ENCODE measurements at places on chromosomes 7 and 10.

DNA sequence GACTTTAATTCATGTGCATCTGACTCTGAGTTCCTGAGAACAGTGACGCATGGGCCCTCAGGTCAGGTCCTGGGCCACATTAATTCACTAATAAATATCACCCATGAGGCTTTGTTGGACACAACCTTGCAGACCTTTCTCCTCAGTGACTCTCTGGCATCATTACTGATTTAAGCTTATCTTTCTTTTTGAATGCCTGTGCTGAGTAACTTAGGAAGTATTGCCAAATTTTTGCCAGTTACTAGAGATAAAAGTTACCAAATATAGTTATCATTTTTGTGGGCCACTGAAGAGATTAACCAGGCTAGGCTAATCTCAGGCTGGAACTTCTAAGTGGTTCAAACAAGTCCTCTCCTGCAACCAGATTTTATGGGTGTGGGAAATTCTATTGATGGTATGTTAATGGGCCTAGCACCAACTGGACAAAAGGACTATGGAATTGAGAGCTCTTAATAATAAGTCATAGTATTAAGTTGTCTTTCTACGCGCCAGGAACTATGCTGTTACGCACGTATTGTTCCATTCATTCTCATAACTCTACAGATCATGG lies 28.8 kb upstream of the PRTFDC1 start:
- DNase-seq: no peak

- DNase-seq: no peak
Measured at GRCh38 chr7:128124786-128125185, 93.5 kb upstream of the LRRC4 start.

DNA sequence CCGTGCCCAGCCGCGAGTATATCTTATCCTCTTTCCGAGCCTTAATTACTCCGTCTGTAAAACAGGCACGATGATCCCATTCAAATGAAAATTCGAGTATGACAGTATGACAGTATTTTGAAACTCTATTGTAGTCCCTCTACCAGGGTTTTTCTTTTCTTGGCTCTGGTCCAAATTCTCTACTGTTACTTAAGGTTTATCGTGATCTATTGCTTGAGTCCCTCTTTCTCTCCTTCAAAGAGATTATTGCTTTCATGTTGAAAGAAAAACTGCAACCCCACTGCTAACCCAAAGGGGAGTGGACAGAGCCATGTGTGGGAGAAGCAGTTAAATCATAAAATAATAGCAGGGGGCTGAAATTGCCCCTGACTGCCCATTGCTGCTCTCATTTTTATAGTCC lies 1156.6 kb upstream of the AUTS2 start:
- no peak for DNase-seq

GRCh38 chr7:125326666-125327255 lies 397.1 kb upstream of the POT1 start:
- DNase-seq: no peak

DNA sequence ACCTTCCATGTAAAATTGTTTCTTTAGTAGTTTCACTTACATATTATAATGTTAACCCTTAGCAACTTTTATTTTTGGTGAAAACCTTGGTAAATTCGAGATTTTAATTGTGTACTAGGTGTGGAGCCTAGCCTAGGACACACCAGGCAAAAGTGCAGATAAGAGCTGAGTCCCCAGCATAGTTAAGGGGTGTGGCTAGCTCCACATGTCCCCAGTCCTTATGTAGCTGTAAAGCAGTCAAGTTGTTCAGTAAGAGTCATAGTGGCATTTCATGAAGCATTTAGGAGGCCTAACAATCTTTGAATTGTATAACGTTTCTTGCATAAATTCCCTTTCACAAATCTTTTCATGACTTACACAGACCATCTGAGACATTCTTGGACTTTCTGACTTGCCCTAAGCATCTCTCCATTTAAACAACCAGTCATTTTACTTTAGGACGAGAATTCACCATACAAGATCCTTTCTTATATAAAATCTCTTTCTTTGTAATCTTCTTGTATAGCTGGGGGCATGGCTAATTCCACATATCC lies 53.8 kb upstream of the INHBA start:
- DNase-seq: no peak

- DNase-seq: no peak
Measured at GRCh38 chr7:44615149-44615611, 8.8 kb downstream of the OGDH start.

DNA sequence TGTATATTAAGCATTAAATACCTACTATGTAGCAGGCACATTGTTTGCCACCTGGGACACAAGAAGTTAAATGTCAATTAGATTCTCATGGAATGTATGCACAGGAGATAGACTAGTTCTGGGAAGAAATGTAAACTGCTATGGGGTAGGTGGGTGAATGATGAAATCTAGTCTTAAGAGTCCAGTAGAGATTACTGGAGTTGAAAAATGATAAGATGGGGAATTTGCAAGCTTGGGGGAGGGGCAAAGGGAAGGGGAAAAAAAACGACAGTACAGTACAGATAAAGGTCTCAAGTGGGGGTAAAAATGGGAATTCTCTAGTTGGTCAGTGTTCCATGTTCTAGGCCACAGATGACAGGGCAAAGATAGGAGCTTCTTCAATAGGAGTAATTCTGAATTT lies 94.4 kb downstream of the ATE1 start:
- no peak for DNase-seq

- DNase-seq: no peak
Measured at GRCh38 chr10:64115908-64116643, 594.9 kb downstream of the REEP3 start.

DNA sequence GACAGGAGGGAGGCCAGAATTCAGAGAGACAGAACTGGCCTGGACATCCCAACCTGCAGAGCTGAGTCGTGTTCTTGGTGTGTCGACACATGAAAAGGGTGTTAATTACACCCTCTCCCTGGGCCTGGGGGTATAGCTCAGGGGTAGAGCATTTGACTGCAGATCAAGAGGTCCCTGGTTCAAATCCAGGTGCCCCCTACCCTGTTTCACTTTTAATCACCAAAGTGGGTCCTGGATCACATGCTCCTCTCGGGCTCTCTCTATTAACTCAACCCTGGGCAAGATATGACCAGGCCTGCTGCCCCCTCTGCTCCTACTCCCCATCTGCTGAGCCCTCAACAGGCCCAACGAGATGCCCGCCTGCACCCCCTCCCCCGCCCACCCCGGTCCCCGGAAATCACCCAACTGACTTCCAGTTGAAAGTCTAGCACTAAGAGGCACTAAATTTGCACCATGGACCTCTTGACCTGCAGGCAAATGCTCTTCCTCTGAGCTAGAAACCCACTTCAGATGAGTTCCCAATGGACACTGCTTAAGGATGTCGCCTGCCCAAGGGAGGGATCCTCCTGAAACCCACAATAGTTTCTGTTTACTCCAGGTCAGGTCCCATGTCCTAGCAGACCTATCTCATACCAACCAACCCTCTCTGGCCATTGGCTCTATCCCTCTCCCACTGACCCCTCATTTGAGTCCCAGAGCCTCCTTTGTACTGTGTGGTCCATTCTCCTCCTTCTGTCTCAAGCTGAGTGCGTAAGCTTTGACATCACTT lies 137.6 kb downstream of the ZNF467 start:
- no peak for DNase-seq

GRCh38 chr10:70271996-70272924 lies 11.5 kb downstream of the NPFFR1 start:
- DNase-seq: no peak

- no peak for DNase-seq
Measured at GRCh38 chr10:37760817-37761216, 96.6 kb downstream of the ZNF248 start.

GRCh38 chr7:134067164-134067563 lies 60.0 kb upstream of the LRGUK start:
- no peak for DNase-seq

- DNase-seq: no peak
Measured at GRCh38 chr7:131544449-131545301, 11.8 kb downstream of the PODXL start.

DNA sequence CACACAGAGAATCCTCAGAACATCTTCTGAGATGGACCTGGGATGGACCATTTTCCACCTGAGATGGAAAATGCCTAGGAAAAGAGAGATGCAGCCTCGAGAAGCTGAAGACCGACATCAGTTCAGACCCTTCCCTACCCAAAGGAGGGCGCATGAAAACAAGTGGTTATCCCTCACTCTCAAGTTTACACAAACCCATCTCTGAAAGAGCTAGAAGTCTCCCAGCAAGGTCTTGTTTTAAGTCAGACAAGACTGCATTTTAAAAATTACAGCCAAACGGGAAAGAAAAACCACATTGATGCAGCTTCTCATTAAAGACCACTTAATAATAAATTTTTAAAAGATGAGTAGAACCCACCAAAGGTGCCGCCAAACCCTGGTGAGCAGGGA lies 1.3 kb downstream of the RAPGEF5 start:
- DNase-seq: no peak

- DNase-seq: no peak
Measured at GRCh38 chr10:4931587-4931986, 31.6 kb upstream of the AKR1C1 start.

DNA sequence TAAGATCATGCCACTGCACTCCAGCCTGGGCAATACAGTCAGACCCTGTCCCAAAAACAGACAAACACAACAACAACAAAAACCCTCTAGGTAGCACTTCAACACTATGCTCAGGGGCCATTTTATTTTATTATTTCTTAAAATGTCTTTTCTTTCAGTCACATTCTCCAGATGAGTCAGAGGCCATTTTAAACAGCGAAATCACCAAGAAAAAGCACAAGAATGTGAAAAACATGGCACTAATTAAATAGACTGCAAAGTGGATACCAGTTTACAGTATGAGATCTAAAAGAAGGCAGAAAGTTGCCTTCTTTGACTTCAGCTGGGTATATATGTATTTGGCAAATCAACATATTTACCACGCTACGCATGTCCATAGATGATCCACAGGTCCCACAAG lies 6.1 kb upstream of the FGL2 start:
- no peak for DNase-seq

DNA sequence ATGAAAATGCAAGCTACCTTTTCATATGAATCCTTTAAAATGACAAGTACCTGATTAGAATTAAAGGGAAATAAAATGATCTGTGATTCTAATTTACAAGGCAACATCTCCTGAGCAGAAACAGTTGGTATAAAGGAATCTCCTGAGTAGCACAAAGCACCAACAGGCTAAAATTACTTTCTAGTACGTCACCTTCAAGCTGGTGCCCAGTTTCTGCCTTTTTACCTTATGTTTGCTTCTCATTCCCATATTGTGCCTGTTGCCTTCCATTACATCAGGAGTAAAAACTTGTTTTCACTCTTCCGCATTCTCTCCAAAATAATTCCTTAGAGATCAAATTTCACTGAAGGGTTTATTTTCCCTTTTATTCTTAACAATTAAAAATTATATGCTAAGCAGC lies 587.1 kb upstream of the KCND2 start:
- DNase-seq: no peak

- DNase-seq: no peak
Measured at GRCh38 chr10:94443549-94443948, 41.2 kb downstream of the TBC1D12 start.

DNA sequence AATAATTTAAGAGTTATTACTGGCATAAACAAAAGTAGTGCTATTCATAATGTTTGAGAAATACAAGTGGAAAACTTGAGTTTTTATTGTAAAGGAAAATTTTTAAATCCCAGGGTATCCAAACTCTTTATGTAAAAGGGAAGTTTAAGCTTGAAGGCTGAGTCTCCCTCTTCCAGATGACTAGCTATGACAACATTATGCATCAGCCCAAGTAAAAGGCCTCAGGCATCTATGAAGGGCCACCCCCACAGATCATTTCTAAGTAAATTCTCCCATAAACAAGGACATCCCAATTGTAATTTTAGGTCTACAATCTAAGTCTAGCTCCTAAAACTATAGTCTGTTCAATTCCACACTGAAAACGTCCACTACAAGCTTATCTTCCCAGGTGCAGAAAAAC lies 166.2 kb upstream of the STEAP1 start:
- DNase-seq: no peak

- no peak for DNase-seq
Measured at GRCh38 chr10:24711465-24711864, 12.2 kb downstream of the ARHGAP21 start.

DNA sequence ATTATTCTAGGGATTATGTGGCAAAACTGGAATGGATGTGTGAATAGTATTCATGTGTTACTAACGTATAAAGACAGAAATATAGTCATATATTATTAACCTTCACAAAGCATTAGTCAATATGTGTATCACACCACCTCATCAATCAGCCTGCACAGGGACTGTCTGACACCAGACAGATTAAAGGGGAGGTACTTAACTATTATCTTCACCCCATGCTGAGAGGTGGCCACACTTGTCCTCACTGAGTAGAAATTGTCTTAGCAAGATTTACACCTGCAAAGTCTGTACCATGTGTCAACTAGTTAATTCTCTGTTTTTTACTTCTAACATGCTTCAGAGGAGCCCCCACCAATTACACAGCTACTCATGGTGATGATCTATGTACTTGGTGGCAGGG lies 146.3 kb upstream of the LRGUK start:
- DNase-seq: no peak

- no peak for DNase-seq
Measured at GRCh38 chr10:109862738-109863137, 60.6 kb downstream of the XPNPEP1 start.

DNA sequence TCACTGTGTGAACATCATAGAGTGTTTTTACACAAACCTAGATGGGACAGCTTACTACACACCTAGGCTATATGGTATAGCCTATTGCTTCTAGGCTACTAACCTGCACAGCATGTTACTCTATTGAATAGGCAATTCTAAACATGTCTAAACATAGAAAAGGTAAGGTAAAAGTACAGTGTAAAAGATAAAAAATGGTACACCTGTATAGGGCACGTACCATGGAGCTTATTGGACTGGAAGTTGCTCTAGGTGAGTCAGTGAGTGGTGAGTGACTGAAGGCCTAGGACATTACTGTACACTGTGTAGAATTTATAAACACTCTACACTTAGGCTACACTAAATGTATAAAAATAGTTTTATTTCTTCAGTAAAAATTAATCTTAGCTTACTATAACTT lies 182.0 kb upstream of the THSD7A start:
- DNase-seq: no peak

GRCh38 chr7:54785261-54785660 lies 26.2 kb upstream of the SEC61G start:
- no peak for DNase-seq

- DNase-seq: no peak
Measured at GRCh38 chr10:112815269-112816032, 134.6 kb upstream of the TCF7L2 start.

GRCh38 chr10:129194181-129194870 lies 272.7 kb upstream of the MGMT start:
- no peak for DNase-seq

- DNase-seq: no peak
Measured at GRCh38 chr7:120785095-120785494, 72.8 kb downstream of the TSPAN12 start.
